GM19239 (cell line): ENCODE measurements at places on chromosomes 11 and 22.
A peak's percentile ranks its signal among the peaks of the same experiment; 100 is the strongest.

DNA sequence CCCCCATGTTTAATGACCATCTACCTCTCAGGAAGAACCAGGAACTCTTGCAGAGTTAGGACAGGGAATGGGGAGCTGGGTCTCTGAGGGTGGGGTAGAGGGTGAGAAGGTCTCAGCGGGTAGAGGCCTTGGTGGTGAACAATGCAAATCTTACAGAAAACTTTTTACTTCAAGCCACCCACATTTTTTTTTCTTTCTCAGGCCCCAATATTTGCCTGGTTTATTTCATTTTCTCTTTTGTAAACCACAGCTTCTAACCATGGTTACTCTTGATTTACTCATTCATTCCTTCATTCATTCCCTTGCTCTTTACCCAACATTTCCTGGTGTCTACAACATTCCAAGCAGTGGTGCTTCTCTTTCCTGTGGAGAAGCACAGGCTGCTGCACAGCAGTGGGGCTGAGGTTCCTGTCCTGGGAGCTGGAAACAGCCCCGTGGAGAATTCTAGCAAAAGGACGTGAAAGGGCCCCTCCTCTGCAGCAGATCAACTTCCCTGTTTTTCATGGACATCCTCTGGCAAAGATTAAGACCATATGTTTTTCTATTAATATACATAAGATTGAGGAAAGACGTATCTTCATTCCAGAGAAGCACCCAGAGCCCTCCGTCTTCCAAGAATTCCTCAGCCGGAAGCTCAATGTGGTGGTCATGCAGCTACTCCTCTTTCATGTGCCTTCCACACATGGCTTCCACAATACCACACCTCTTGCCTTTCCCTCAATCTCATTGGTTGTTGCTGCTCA, 224.4 kb upstream of the SESN3 start:
- DNase-seq: no peak

DNA sequence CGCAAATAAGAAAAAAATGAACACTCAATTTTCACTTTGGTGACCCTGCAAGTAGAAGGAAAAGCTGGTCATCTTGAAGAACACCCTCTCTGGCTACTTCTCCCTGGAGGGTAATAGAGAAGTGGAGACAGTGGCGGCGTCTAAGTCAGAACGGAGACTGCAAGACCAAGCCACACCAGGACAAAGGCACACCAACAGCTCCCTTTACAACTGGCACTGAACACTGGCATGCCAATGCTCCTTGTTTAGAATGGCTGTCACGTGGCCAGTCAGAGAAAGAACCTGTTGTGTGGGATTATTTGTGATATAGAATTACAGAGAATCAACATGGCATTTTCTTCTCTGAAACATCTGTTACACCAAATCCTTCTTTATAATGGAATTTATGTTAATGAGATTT, 61.3 kb upstream of the YPEL1 start:
- DNase-seq: no peak

DNA sequence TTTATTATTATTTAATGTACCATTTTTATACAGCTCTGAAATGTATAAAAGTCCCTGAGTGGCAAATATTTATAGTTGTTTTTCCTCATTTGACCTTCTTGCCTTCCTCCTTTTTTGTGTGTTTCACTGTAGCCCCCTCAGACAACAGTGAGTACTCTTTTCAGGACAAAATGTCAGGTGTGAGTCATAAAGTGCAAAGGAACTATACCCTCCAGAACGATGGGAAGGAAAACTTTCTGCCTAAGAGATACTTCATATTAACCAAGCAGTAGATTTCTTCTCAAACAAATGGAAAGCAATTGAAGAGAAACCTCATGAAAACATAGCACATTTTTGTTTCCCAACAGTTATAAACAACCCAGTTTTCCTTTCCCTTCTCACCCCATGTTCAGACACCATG, 16.1 kb upstream of the MS4A7 start:
- DNase-seq: no peak

DNA sequence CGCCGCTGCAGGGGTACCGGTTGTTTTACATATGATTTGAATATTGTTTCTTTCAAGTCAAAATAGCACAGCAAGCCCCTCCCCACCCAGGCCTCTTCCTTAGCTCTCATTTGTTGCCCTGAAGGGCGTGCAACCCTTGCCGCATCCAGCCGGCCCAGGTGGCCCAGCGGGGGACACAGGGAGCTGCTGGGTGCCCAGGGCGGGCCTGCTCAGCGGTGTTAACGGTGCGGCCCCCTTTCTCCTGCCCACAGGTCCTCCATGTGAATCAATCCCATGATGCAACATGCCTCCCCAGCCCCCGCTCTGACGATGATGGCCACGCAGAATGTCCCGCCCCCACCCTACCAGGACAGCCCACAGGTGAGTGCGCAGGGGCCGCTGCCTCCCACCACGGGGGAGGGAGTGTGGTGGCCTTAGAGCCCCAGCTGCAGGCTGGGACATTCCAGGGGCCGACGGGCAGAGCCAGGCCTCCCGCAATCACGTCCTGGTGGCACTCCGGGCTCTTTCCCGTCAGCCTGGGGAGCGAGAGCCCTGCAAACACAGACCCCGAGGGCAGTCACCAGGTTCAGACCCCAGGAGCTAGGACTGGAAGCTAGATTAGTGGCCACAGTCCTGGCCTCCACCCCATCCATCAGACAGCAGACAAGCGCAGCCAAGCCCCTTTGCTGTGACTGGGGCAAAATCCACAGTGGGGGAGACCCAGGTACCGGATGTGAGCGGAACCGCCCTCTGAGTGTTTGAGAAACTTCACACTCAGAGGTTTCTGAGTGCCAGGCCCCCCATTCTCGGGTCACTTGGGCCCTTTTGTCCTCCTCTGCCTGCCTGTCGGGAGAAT, 144.8 kb downstream of the FEZ1 start:
- no peak for DNase-seq

DNA sequence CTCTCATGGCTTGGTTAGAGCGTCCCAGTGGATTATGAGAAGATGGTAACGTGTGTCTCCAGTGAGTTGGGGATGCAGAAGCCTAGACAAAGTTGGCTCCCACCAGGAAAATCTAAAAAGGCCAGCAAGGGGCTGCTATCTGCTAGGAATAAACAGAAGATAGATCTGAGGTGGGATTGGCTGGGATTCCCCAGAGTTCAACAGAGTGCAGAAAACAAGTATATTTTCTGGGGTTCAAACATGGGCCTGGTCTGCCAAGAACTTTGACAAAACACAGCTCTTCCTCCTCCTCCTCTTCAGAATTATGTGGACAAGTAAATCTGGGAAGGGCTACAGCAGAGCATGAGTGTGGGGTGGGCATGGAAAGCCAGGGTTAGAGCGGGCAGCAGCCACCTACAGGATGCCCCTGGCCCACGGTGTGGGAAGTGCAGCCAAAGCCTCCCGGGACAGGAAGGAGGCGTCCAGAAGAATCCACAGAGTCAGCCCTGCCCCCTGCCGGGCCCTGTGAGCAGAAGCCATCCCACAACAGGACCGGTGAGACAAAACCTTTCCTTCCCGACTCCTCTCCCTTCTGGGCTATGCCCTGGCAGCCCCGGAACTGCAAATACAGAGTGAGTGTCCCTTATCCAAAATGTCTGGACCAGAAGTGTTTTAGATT, 67.1 kb downstream of the CD82 start:
- no peak for DNase-seq

- DNase-seq: no peak
Measured at GRCh38 chr11:22192289-22192641, 620 bp upstream of the ANO5 start.

- no peak for DNase-seq
Measured at GRCh38 chr22:42353883-42354727, 78.1 kb downstream of the NFAM1 start.

DNA sequence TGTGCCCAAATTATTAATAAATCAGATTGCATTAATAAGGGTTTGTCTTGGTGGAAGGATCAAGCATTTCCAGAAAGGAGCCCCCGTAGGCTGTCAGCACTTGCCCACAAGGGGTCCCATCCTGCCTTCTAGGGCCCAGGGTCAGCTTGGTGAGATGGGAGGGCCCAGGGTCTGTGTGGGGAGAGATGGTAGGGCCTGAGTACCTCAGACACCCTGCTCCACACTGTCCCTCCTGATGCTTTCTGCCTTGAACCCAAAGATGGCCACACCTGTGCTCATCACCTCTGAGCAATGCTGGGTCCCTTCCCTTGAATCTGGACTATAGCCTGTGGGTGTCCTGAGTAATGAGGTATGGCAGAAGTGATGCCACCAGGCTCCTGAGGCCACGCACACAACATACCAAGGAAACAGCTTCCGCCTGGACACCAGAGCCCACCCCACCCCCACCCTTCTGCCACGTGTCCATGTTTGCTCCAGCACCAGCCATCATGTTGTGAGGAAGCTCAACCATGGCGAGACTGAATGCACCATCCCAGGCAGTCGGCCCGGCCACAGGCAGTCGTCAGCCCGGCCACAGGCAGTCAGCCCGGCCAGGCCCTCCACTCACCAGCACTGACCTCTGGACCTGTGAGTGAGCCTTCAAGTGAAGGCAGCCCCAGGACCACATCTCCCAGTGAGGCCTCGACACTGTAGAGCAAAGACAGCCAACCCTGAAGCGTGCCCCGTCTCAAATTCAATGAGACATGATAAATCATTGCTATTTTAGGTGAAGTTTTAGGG, 6.8 kb downstream of the BET1L start:
- DNase-seq: no peak

DNA sequence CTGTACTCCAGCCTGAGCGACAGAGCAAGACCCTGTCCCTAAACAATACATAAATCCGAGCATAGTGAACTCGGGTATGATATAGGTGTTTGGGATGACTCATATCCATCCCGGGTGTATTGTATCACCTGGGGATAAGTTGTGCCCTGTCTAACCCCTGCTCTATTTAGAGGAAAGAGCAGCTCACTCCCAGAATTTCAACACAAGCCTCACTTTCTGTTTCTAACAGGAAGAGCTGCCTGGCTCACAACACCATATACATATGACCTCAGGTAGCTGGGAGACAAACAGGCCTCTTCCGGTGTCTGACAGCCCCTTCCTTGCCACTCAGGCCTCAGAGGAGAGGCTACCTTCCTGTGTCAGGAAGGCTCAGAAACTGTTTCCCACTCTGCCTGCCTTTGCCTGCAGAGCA, 9.9 kb upstream of the MICALL1 start:
- DNase-seq: peak; percentile 78

DNA sequence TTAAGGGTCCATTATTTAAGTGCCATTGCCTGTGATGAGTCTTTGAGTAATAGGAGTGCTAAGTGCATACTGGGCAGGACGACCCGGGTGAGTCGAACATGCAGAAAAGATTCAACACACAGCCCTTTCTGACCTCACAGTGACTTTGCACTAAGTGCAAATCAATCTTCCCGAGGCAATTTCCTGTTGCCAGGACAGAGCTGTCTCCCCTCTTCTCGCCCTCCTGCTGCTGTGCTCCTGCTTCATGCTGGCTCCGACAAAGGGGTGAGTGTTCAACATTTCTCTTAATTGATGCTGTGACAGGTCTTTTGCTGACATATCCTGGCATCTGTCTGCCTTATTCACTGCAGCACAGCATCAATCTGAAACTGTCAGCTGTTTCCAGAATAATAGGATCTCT, 42.0 kb downstream of the MCHR1 start:
- no peak for DNase-seq

DNA sequence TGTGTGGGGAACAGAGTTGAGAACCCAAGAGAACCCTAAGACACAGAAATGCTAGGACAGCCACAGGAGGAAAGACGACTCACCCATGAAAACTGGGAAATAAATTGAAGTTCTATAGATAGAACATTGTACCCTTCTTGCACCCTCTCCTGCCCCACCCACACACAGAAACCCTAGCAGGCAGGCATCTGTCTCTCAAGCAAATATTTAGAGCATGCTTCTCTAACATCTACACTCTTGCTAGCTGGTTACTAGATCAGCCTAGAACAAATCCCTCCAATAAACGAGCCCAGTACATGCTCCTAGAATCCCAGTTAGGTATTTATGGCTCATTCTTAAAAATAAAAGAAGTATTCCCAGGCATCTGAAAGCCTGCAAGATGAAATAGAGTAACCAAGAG, 32.1 kb upstream of the CLPB start:
- DNase-seq: no peak

DNA sequence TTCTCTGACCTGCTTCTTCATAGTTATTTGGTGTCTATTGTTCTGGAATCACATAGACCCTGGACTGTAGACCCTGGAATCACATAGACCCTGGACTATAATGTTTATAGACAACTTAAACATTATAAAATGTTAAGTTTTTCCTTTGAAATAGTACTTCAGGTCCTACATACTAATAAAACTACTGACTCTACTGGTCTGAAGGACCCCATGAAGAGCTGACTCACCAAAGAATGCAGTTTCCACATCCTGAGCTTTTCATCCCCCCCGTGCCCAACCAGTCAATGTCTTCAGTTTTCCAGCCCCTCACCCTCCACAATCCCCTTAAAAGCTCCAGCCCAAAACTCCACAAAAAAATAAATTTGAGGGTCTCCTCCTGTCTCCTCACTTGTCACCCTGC, 6.6 kb upstream of the PLEKHA7 start:
- DNase-seq: no peak

DNA sequence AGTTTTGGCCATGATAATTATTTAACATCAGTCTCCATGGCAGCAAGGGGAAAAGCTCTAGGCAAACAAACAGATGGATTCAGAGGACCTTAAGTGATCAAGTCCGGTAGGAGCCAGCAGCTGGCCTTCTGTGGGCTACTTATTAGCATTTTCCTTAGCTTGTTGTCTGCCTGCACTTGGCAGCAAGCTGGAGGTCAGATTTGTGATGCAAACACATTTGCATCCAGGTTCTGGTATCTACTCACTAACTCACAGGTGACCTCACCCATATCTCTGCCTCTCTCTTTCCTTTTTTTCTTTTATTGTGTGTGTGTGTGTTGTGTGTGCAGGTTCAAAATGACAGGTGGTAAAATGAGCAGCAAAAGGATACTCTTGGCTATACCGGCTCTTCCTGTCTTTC, 32.3 kb downstream of the ARHGAP42 start:
- no peak for DNase-seq

DNA sequence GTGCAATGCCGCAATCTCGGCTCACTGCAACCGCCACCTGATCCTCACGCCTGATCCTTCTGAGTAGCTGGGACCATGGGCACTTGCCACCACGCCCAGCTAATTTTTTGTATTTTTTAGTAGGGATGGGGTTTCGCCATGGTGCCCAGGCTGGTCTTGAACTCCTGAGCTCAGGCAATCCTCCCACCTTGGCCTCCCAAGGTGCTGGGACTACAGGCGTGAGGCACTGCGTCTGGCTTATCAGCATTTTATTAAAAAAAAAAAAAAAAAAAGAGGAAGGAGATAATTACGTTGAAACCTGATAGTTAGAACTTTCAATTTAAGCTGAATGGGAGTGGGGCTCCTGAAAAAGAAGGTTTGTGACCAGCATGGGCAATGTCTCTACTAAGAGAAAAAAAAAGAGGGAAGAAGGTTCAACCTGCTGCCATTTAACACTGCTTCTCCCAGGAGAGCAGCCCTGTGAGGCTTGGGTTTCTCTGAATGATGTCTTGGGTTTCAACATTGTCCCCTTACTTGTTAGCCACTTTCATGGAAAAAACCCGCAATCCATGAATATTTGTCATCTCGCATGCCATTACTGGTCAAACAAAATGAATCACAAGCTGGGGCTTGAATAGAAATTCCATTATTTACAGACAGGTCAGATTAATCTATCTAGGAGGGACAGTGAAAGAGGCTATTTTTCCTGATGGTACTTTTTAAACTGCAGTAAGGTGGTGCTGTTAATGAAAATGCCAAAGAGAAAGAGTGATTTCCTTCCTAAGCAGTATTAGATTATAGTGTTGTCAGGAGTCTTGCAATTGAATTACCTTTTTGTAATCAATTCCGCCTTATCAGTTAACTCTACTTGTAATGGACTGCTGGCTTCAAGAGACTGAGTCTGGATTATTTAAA, 72.5 kb downstream of the PACS1 start:
- DNase-seq: no peak
